ENCODE measurements at places on chromosomes 1 and 21.
A peak's percentile ranks its signal among the peaks of the same experiment; 100 is the strongest.

DNA sequence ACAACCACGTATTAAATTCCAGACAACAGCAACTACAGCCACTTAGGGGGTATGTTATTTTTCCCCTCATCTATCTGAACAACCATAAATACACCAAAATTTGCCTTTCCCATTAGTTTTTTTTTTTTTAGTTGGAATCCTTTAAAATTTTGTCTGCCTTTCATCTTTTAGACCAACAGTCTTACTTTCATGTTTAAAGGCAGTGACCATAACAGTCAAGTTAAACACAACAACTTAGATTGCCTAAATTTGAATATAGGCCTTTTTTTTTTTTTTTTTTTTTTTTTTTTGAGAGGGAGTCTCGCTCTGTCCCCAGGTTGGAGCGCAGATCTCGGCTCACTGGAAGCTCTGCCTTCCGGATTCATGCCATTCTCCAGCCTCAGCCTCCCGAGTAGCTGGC lies 3.4 kb downstream of the GPBP1L1 start:
- DNase-seq = no peak

DNA sequence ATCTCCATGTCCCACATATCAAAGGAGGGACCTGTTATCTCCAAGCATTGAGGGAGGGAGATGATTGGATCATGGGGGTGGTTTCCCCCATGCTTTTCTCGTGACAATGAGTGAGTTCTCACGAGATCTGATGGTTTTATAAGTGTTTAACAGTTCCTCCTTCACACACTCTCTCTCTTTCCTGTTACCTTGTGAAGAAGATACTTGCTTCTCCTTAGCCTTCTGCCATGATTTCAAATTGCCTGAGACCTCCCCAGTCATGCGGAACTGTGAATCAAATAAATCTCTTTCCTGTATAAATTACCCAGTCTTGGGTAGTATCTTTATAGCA lies 91.6 kb downstream of the DDAH1 start:
- DNase-seq = no peak

DNA sequence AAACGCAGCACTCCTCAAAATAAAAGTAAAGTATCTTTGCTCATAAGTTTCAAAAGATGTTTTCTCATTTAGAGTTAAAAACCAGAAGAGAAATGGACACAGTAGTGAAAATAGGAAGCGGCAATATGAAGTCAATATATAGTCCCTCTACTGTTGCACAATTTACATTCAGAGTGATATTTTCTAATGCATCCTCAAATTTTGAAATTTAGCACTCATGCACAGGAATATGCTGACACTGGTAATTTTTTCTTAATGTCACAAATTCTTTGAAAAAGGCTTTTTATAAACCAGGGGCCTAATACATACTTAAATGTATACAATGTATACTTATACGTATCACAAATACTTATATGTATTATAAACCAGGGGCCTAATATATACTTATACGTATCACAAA lies 19.5 kb downstream of the ST7L start:
- DNase-seq = no peak

DNA sequence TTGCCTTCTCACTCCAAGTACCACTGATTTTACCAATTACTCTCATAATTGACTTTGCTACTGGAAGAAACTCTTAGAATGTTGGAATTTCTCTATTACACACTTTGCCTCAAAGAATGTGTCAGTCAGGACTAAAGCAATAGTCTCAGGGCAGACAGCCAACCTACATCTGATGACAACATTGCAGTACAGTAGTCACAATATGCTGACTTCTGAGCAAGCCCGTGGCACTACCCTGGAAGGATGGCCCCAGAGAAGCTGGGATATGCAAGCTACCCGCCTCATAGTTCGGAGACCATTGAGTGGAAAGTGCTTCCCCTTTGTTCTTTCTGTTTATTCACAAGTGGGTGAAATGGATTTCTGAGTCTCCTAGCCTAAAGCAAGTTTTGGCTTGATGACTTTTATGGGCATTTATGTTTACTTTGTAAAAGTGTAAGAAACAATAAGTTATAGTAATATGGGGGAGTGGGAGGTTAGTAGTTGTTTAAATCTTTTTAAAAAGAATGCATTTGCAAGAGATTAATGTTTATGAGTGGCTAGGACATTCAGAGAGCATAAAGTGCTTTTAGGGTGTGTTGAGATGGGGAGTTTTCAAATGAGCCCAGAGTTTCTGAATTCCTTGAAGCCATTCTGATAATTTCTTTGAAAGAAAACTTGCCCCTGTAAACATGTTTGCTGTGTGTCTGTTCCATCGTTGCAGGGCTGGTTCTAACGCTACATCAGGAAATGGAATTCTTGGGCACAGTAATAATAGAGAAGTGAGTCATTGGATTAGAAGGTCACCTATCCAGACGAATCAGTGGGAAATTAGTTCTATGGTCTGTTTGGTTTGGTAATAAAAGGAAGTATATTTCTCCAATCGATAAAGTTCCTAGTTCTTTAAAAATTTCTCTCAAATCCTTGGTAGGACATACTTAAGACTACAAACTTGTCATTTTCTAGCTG lies 63.8 kb downstream of the LMO4 start:
- DNase-seq = no peak

GRCh38 chr1:39408641-39409054 lies 82.8 kb upstream of the BMP8A start:
- peak; percentile 87 for DNase-seq

- DNase-seq = no peak
Measured at GRCh38 chr1:12165342-12165741, 1.4 kb upstream of the TNFRSF1B start.

- DNase-seq = no peak
Measured at GRCh38 chr1:226677027-226678020, 61.8 kb downstream of the ITPKB start.

- no peak for DNase-seq
Measured at GRCh38 chr1:169511316-169512005, 25.7 kb upstream of the SLC19A2 start.

DNA sequence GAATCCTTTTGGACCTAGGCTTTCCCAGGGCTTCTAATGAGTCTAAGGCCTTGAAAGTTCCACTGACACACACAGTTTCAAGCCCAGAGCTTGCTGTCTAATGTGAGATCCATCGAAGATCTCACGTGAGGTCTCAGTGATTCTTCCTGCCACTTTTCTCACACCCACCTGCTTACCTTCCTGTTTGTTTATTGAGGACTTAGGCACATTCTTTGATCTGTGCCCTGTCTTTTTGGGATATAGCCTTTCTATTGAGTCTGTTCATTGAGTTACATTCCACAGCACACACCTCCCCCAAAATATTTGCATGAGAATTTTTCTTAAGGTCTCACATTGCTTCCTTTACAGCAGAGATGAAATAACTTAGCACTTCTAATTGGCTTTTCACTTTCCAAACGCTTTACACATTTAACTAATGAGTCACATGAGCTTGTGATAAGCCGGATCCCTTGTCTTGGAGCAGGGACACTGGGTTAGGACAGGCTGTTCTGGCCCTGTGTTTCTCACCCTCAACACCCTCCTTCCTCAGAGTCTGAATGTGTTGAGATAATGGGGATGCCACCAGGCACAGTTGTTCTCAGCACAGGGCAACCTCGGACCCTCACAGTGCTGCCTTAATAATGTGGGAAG lies 288.3 kb downstream of the TM2D1 start:
- DNase-seq = no peak

GRCh38 chr1:209805875-209806760 lies at the start of gene IRF6:
Gene IRF6 (minus strand): TSS chr1:209806142. CDS start chr1:209801413, 4,729 bp downstream.
- peak; percentile 47 for DNase-seq

- DNase-seq = no peak
Measured at GRCh38 chr1:172373864-172374263, 46.6 kb upstream of the C1orf105 start.

- no peak for DNase-seq
Measured at GRCh38 chr1:217457016-217457415, 173.9 kb downstream of the GPATCH2 start.

GRCh38 chr1:66833112-66833511 lies 32.0 kb upstream of the INSL5 start:
- no peak for DNase-seq

- DNase-seq = no peak
Measured at GRCh38 chr1:90509225-90510048, 207.7 kb downstream of the BARHL2 start.

- no peak for DNase-seq
Measured at GRCh38 chr1:223175032-223175431, 32.0 kb upstream of the TLR5 start.

DNA sequence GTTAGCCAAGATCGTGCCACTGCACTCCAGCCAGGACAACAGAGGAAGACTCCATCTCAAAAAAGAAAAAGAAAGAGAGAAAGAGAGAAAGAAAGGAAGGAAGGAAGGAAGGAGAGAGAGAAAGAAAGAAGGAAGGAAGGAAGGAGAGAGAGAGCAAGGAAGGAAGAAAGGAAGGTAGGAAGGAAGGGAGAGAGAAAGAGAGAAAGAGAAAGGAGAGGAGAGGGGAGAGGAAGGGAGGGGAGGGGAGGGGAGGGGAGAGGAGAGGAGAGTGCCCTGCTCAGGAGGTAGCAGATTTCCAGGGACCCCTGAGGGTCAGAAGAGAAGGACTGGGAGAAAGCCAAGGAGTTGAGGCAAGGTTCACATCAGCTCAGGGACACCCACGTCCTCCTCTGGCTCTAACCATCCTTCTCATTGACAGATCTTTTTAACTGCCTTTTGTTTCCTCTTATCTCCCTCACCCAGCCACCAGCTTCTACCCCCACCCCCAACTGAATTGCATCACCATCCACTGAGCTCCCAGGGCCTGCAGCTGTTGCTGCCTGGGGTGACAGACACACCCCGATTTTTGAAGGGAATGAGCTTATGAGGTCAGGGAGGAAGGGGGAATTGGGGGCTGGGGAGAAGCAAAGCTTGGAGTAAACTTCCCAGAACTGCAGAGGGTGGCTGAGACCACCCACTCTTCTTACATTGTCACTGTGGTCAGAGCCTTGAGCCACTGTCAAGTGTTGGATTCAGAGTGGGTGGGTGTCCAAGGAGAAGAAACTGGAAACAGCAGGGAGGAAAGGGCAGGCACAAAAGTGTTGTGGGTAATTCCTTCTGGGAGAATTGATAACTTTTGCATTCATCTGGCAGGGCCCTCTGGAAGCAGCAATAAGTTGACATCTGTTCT lies 91.6 kb downstream of the GLUL start:
- no peak for DNase-seq

- no peak for DNase-seq
Measured at GRCh38 chr1:151175863-151176262, at the start of gene TMOD4. Gene TMOD4 (minus strand): TSS chr1:151175981. CDS start chr1:151174875, 1,106 bp downstream.

GRCh38 chr1:209102120-209102519 lies 481.4 kb upstream of the CAMK1G start:
- no peak for DNase-seq
